ENCODE measurements at places on chromosomes 1 and 21. TPM values are rescaled to one million over a fixed set of nuclear protein-coding genes. Genes with fewer than 3 reads are reported as not detected.

- no peak for DNase-seq
Observed at GRCh38 chr1:51630922-51631321, 14.0 kb downstream of the OSBPL9 start.

The OR2L3 gene
- not detected for total RNA-seq

- DNase-seq: peak; percentile 31
Observed at GRCh38 chr1:94865360-94865759, 45.2 kb downstream of the SLC44A3 start.

The SERINC2 gene
- total RNA-seq: 51.5 TPM

GRCh38 chr1:220221670-220222069, 50.6 kb downstream of the RAB3GAP2 start:
- no peak for DNase-seq

- DNase-seq: peak; percentile 98
Observed at GRCh38 chr1:37479255-37480124, 5.1 kb downstream of the ZC3H12A start.

The GPX7 gene
- total RNA-seq: not detected

- DNase-seq: no peak
Observed at GRCh38 chr1:60229821-60230220, 156.3 kb upstream of the C1orf87 start.

- DNase-seq: peak; percentile 84
Observed at GRCh38 chr1:170929835-170930554, 5.3 kb upstream of the MROH9 start.

DNA sequence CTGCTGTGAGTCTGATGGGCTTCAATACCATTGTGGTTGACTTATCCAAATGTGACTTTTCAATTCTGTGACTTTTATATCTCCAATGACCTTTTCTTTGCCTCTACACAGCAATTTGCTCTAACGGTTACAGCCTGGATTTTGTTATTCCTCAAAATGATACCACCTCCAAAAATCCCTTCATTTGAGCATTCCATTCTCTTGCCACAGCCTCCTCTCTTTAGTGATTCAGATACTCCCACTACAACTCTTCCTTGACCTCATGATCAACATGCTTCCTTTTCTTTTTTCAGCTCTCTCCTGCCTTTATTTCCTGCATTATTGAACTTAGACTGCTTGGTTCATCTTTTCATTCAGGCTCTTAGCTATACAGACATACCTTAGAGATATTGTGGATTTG, 16.6 kb upstream of the IL19 start:
- no peak for DNase-seq

GRCh38 chr1:189374816-189375215, 1102.8 kb downstream of the BRINP3 start:
- DNase-seq: no peak

GRCh38 chr21:41953831-41954653, at the start of gene C2CD2:
Gene C2CD2 (minus strand): TSS chr21:41954018. CDS start chr21:41953648, 370 bp downstream.
- peak; percentile 79 for DNase-seq

The HORMAD1 gene
- not detected for total RNA-seq

GRCh38 chr1:230143534-230143933, 76.5 kb downstream of the GALNT2 start:
- DNase-seq: no peak

DNA sequence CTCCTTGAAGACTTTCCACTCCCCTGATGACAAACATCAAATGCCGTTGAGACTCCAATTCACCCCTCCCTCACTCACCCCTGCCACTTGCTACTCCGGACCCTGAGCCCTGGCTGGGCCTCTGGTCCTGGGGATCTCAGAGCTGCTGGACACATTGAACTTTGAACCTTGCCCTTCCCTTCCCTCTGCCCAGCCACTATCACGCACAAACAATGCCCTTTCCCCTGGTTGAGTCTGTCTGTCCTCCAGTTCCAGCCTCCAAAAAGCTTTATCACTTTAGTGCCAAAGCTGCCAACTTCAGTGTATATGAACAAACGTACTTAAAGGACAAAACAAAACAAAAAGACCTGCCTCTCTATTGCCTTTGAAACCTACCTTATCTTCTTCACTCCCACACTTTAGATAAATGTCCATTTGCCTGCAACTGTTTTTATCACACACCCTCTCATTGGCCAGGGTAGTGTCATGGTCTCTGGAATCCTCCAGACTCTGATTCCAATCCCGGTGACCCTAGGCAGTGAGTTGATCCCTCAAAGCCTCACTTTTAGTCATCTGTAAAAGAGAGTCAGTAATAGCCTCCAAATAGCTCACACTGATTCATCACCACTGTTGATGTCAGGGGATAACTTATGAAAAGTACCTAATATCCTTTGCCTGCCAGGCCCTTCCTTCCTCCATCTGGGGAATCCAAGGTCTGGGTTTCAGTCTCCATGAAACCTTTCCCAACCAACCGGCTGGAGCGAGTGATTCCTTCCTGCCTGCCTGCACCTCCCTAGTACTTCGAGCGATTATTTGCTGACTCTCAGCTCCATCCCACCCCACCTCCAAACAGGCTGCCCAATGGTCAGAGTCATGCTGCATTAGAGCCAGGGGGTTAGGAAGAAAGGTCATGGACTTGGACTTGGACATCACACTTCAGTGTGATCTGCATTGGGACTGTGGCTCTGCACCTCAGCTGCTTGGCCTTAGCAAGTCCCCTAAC, 15.9 kb upstream of the SPOCD1 start:
- peak; percentile 23 for DNase-seq

The PPIH gene
- total RNA-seq: 103 TPM

The CLDN8 gene
- 0.46 TPM for total RNA-seq

Data from PC-3 (cell line).